ENCODE measurements at places on chromosomes 3 and 15. TPM values are rescaled to one million over a fixed set of nuclear protein-coding genes. Genes with fewer than 3 reads are reported as not detected.

The BCHE gene
- not detected for polyA plus RNA-seq

The CD200R1 gene
- 5.2 TPM for polyA plus RNA-seq

The CCR1 gene
- polyA plus RNA-seq = 1.0 TPM

The HSPBAP1 gene
- 13.6 TPM for polyA plus RNA-seq

The FURIN gene
- 3.2 TPM for polyA plus RNA-seq

The FILIP1L gene
- polyA plus RNA-seq = not detected

The FAM81A gene
- not detected for polyA plus RNA-seq

DNA sequence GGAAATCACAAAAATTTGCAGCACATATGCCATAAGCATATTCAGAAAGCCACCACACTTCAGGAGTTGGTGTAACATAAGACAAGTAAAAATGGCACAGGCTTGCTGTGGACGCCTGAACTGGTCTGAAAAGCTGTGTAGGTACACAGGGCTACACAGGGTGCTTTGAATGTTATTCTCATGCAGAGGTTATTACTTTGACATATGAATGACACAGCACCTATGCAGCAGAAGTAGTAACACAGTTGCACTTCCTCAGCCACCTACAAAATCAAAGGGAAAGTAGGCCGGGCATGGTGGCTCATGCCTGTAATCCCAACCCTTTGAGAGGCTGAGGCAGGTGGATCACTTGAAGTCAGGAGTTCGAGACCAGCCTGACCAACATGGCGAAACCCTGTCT, 54.5 kb downstream of the OSBPL10 start:
- no peaks in the 10 kb centered on the region for H3K27me3 ChIP-seq
- no peak for DNase-seq
- no peak overlapping the region for H3K4me3 ChIP-seq
- H3K36me3 ChIP-seq = no peaks in the 10 kb centered on the region
- H3K4me1 ChIP-seq = no peaks in the 10 kb centered on the region
- H3K27ac ChIP-seq = no peak overlapping the region

- no peak for DNase-seq
- H3K27me3 ChIP-seq = peaks cover 8% of the 10 kb centered on the region
- H3K4me1 ChIP-seq = no peaks in the 10 kb centered on the region
- no peaks in the 10 kb centered on the region for H3K36me3 ChIP-seq
- no peak overlapping the region for H3K4me3 ChIP-seq
Observed at GRCh38 chr15:71562251-71562650, 248.1 kb upstream of the NR2E3 start.

DNA sequence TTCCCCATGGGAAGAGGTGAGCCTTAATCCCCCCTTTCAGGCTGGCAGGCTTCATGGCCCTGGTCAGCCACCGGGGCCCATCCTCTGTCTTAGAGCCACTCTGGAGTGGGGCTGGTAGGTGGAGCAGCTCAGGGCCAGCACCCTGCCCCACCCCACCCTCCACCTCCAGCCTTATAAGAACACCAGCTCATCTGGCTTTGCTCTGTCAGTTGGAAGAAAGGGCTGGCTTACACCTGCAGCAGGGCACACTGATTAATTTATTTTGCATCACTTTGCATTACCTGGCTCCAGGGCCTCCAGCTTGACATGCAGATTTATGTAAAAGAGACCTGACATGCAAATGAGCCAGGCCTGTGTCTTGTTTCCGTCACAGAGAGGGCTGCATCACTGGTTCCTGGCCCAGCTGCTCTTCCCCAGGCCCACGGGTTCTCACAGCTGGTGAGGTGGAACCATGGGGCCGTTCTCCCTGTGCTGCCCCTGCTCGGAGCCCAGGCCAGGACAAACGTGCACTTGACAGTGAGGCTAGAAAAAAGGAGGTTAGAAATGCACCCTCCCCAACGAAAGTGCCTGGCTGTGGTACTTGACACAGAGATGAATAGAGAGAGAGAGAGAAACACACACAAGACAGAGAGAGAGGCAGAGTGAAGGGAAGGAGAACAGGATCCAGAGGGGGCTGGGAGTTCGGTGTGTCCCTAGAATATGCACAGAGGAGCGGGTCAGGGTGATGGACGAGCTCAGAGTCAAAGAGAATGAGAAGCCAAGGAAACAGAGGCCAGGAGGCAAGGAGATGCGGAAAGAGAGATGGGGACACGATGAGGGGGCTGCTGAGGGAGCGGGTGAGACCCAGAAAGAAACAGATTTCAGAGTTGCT, 44.5 kb upstream of the MAGEF1 start:
- no peaks in the 10 kb centered on the region for H3K4me1 ChIP-seq
- no peak for DNase-seq
- H3K27ac ChIP-seq = no peak overlapping the region
- no peak overlapping the region for H3K4me3 ChIP-seq
- H3K36me3 ChIP-seq = no peaks in the 10 kb centered on the region

DNA sequence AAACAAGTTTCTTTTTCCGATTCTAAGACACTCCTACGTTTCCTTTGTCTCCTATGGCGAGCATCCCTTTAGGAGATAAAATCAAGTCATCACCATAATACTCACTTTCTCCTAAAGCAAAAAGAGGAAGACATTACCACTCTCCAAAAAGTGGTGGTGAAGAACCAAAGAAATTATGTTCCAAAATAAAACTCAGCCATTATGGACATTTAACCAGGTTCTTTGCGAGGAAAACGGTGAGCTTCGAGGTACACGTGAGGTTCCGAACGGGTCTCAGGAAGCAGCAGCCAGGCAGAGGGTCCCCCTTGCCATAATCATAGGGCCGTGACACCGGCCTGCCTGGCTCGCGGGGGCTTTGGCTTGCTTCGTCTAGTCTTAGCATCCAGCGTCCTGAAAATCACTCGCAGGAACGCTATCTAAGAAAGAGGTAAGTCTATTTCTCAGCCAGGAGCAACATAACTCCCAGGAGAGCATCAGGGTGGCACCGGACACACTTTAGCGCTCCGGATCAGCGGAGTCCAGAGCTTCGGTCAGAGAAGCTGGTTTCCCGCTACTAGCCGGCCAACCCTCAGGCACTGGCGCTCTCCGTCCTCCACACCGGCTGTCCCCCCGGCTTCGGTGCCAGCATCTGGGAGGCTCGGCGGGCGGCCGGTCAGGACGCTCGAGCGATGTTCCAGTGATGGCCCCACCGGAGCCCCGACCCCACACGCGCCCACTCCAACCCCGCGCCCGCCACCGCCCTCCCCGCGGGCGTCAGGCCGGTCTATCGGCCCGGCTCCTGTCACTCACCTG, 581 bp downstream of the IP6K1 start:
- peak overlapping the region; percentile 91 for H3K4me3 ChIP-seq
- H3K27me3 ChIP-seq = no peaks in the 10 kb centered on the region
- peaks cover 39% of the 10 kb centered on the region for H3K4me1 ChIP-seq
- peak overlapping the region; percentile 92 for H3K27ac ChIP-seq
- peaks cover 12% of the 10 kb centered on the region for H3K36me3 ChIP-seq
- DNase-seq = peak; percentile 51

- no peak overlapping the region for H3K27ac ChIP-seq
- H3K4me3 ChIP-seq = no peak overlapping the region
- peaks cover 30% of the 10 kb centered on the region for H3K36me3 ChIP-seq
- H3K4me1 ChIP-seq = no peaks in the 10 kb centered on the region
Observed at GRCh38 chr3:195696632-195697278, 24.0 kb upstream of the MUC20 start.

All from CD4-positive, CD25-positive, alpha-beta regulatory T cell (primary cell).